ENCODE measurements at places on chromosomes 11 and 22.

DNA sequence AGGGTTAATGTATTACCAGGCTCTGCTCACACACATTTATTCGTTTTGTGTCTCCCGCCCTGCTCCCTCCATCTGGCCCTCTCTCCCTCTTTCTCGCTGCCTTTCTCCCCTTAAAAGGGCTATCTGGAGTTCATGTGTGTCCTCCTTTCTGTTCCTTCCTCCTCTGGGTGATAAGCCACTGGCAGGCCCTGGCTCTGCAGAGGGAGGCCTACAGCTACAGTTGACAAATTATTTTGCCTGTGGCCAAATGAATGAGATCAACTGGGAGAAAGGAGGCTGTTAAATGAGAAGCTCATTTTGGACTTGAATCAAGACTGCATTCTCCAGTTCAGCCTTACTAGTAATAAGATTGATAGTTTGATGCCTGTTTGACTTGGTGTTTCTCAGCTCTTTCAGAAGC lies 17.5 kb upstream of the OPCML start:
- no peak for DNase-seq

GRCh38 chr11:79374727-79375126 lies 66.1 kb downstream of the TENM4 start:
- DNase-seq: no peak

DNA sequence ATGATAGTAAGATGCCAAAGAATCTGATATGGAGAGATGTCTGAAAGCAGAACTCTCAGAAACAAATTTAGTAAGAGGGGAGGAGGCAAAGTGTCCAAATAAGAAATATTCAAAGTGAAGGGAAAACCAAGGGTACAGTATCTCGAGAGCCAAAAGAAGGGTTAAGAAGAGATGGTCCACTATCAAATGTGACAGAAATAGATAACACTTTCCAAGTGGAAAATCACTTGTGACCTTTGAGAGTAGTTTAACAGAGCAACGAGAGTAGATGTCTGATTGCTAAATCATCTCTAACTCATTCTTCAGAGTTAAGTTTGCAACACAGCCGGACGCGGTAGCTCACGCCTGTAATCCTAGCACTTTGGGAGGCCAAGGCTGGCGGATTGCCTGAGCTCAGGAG lies 4.3 kb upstream of the BUD13 start:
- DNase-seq: no peak

DNA sequence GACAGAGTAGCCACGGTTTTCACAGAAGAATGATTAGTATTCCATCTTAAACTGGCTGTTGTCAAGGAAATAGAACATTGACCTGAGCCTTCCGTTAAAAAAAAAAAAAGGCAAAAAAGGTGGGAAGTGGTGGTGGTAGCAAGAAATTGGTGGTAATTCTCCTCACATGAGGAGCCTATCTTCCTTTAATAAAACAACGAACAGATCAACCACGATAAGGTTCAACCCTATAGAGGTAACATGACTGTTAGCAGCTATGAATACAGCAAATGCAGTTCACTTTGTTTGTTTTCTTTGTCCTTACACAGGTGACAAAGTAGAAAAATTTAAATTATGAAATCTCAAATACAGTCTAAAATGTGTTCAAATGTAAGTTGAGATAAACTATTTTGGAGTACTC lies 181.6 kb downstream of the TTC28 start:
- no peak for DNase-seq

- DNase-seq: no peak
Measured at GRCh38 chr22:49460091-49460490, 367.6 kb downstream of the BRD1 start.

DNA sequence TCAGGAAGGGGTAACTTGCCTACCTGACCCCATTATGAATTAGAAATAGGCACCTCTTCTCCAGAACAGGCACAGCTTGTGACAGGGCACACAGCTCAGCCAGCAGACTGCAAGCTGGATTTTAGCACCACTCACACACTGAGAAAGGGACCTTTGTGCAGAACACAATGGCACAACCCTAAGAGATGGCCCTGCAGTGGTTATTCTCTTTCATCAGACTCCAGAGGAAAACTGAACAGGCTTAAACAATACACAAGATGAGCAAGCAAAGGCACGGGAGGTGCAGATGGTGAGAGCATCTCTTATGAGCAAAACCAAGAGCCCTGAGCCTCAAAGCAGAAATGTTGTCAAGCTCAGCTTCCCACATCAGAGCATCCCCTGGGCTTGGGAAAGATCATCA lies 93.8 kb upstream of the LRRC55 start:
- DNase-seq: no peak

DNA sequence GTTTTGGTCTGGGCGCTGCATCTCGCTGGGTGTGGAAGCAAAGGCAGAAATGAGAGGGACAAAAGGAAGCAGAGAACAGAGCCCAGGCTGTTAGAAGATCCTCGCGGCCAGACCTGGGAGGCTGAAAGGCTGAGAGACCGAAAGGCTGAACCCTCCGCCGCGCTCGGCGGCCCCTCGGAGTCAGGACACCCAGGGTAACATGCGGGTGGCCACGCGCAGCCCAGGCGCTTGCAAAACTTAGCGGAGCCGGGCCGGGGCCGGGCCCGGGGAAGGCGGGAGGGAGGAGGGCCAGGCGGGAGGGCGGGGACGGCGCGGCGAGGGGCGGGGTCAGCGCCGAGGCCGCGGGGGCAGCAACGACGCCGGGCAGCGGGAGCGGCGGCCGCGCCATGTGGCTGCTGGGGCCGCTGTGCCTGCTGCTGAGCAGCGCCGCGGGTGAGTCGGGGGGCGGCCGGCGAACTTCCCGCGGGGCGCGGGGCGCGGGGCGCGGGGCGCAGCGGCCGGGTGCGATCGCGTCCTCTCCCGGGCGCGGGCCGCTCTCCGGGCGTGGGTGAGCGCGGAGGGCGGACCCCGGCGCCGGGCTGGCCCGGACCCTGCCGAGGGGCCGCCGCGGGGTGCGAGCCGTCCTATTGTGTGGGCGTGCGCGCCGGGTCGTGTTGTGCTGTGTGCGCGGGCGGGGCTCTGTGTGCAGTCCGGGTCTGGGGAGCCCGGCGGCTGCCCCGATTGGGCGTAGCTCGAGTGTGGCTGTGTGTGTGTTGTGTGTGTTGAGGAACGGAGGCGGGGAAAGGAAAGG lies at the start of gene LDLRAD3:
Gene LDLRAD3 (plus strand): TSS at position 350 of the 790 bp plus-strand sequence. CDS start 37 bp downstream, at position 387.
- no peak for DNase-seq
